Muscle of leg (tissue), 16 donors: ENCODE measurements at places on chromosomes 2 and 18. TPM values are rescaled to one million over a fixed set of nuclear protein-coding genes. Genes with fewer than 3 reads are reported as not detected.

Gene RAB17
- 0.93 TPM for total RNA-seq

Gene SLC16A14
- 4.2 TPM for total RNA-seq

Gene CD8B
- 0.31 TPM for total RNA-seq

Gene MPPE1
- 22.6 TPM for total RNA-seq

Gene HK2
- total RNA-seq = 3.3 TPM

Gene WDR33
- total RNA-seq = 36.4 TPM

Gene PROM2
- 0.66 TPM for total RNA-seq

Gene CRYGA
- total RNA-seq = not detected

Gene ARHGAP15
- 11.5 TPM for total RNA-seq

Gene SERPINB12
- 0.62 TPM for total RNA-seq

Gene GRP
- total RNA-seq = not detected

Gene IL1RN
- 0.22 TPM for total RNA-seq

Gene AAK1
- 16.6 TPM for total RNA-seq

Gene SKOR2
- not detected for total RNA-seq

Gene ZBTB7C
- 3.2 TPM for total RNA-seq

Gene ANKRD30BL
- 0.22 TPM for total RNA-seq

Gene PRSS56
- 2.6 TPM for total RNA-seq

Gene G6PC2
- not detected for total RNA-seq

Gene CCDC74B
- 1.5 TPM for total RNA-seq

Gene CDH7
- total RNA-seq = 0.98 TPM

Gene ITGA4
- 19.5 TPM for total RNA-seq

Gene EXOC6B
- 13.3 TPM for total RNA-seq

Gene RNF152
- 8.1 TPM for total RNA-seq

Gene CCDC148
- total RNA-seq = 1.2 TPM

Gene ELOA2
- total RNA-seq = not detected

Gene LYG2
- not detected for total RNA-seq

Gene CD8A
- total RNA-seq = 0.09 TPM

Gene SH3RF3
- total RNA-seq = 2.7 TPM

Gene TRABD2A
- total RNA-seq = 0.22 TPM

Gene FAM237A
- not detected for total RNA-seq

Gene FBXO41
- total RNA-seq = 0.09 TPM

Gene MEP1B
- 0.18 TPM for total RNA-seq

Gene PLB1
- 1.6 TPM for total RNA-seq

Gene SIX3
- total RNA-seq = not detected

Gene SNORC
- 0.80 TPM for total RNA-seq

Gene CCDC150
- total RNA-seq = 4.6 TPM

Gene C2orf80
- not detected for total RNA-seq
